ENCODE measurements at places on chromosomes 3 and 15.

DNA sequence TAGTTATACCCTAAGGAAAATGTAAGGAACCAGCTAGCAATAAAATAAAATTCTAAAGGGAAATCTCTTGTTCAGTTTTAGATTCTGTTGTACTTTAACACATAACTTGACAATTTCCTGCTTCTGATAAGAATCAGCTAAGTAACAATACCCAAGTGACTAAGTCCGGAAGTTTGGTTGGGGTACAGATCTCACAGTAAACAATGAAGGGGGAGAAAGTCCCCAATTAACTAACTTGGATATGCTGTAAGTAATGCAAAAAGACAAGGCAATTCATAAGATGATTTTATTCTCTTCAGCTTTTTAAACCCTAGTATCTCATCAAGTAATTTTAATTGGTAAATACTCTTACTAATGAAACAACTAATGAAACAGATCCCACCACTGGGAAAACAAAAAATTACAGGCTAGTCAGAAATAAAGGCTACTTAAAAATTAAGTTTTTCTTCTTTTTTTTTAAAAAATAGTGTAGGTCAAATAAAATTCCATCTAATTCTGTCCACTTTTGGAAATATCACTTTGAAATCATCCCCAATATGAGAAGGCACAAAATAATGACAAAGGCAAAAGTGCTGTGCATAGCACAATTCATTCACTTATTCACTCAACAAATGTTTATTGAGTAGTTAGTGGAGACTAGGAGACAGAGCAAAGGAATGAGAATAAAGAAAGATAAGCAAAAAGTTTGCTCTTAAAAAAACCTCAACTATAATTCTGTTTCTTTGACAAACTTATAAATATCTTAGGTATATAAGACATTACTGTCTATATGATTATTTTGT lies 37.8 kb upstream of the IL20RB start:
- DNase-seq, result no peak

- no peak for DNase-seq
Observed at GRCh38 chr3:109136523-109136922, at the start of gene C3orf85. TSS of gene C3orf85 (plus strand) at chr3:109136719. CDS start at chr3:109136848, 129 bp downstream.

DNA sequence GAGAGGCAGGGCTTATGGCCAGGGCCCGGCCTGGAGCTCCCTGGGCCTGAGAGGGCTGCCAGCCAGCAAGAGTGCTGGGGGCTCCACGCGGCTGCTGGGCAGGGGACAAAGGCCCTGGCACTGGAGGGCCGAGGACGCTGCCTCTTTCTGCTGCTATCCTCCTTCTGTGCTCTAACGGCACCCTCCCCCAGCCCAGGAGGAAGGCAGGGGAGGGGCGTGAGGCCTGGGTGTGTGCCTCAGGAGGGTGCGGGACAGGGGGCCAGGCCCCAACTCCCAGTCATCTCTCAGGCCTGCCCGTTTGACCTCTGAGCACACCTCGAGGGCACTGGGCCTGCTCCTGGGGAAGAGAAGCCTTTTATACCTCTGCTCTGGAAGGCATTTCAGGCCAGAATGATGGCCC lies 115.5 kb downstream of the ADCY5 start:
- DNase-seq, result no peak

GRCh38 chr3:143507735-143508580 lies 340.3 kb downstream of the SLC9A9 start:
- no peak for DNase-seq

DNA sequence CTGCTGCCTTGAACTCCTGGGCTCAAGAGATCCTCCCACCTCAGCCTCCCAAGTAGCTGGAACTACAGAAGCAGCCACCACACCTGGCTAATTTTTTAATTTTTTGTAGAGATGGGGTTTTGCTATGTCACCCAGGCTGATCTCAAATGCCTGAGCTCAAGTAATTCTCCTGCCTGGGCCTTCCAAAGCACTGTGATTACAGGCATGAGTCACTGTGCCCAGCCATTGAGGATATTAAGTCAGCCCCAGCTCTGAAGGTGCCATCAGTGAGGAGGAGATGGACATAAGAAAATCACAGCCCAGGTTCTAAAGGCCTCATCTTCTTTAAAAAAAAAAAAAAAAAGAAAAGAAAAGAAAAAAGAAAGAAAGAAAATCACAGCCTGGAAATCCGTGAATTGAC lies 26.6 kb upstream of the PSTPIP1 start:
- DNase-seq, result no peak

DNA sequence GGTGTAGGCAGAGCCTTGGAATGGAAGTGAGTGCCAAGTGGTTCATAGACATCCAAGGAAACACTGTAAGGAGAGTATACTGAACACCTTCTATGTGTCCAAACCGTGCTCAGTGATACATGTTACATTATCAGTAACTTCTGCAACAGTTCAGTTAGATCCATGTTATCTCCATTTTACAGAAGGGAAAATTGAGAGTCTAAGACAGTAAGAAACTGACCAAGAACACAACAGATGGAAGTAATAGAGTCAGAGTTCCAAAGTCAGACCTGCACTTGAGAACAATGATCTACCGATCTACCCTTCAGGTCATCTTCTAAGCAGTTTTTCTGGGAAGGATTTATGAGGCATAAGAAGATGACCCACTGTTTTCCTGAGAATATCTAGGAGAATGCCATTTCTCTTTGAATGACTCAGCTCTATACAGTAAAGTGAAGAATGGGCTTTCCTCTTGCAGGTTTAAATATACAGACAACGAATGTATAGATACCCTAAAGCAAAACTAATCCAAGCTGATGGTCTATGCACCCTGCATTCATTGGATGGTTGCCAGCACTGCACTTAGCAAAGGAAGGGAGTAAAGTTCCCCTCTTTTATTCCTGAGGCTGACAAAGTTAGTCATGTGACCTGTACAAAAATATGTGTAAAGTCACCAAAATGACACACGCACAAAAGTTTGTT lies 604.1 kb upstream of the MDFIC2 start:
- no peak for DNase-seq

DNA sequence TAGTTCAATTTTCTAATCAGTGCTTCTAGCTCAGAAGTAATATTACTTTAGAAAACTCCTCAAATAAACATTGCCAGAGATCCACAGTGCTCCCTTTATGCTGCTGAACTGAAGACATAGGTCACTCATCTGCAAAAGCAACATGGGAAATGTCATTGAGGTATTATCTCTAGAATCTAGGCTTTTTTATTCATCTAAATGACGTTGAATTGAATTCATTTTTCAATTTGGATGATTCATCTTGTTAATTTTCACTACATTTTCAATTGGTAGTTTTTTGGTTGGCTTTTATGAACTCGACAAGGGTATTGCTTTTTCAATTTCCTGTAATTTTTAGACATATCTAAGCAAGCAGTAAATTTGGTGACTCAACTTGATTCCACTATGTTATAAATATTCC lies 275.4 kb downstream of the NFKBIZ start:
- DNase-seq, result no peak

DNA sequence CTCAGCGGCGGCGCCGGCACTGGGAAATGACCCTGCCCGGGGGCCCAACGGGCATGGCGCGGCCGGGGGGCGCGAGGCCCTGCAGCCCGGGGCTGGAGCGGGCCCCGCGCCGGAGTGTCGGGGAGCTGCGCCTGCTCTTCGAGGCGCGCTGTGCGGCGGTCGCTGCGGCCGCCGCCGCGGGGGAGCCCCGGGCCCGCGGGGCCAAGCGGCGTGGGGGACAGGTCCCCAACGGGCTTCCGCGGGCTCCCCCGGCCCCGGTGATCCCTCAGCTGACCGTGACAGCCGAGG lies 172 bp downstream of the ITPKA start:
- no peak for DNase-seq

GRCh38 chr3:124636101-124636862 lies 94.0 kb upstream of the UMPS start:
- no peak for DNase-seq

DNA sequence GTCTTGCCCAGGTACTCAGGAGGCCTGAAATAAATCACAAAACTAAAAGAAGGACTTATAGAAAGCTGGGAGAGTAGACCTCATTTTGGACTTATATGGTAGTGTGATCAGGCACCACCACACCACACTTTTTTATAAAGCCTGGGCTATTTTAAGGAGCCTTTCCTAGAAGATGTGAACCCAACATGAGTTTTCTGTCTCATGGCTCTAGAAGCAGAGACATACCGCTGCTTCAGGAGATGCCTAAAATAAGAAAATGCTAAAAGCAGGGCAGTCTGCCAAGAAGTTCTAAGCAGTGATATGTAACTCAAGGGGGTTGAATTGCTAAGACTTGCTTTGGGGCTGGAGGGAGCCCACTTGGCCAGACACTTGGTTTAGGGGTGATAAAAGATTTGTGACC lies 49.6 kb downstream of the SUMF1 start:
- DNase-seq, result no peak

DNA sequence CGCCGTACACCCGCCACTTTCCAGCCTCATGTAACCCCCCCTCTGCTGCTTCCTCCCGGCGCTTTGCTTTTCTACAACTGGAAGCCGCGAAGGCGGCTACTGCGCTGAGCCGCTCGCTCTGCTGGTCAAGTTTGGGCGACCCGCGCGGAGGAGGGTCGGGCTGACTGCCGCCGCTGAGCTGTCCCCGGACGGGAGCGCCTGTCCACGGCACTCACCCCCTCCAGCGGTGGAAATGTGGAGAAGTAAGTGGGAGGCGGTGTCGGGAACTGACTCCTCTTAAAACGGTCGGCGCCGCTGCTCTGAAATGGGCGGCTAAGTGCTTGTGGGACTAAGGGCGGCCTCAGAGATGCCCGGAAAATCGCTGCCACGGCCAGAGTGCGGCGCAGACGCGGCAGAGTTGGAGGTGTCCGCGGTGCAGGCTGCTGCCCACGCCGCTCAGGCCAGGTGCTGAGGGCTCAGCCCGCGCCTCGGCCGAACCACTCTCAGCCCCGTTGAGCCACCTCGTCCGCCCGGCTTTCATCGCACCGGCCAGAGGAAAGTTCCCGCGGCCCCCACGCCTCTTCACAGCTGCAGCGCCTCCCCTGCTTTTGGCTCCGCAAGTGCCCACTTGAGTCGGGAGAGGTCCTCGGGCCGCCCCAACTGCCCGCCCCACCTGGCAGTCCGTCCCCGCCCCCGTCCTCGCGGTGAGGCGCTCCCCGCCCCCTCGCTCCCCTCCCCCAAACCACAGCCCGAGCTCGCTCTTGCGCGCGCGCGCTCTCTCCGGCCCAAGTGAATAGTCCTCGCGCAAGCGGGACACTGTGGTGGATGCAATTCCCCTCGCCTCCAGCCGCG lies at the start of gene EPHA6:
Gene EPHA6, plus strand, starts transcription at position 775 of the 831 bp plus-strand sequence.
- no peak for DNase-seq

DNA sequence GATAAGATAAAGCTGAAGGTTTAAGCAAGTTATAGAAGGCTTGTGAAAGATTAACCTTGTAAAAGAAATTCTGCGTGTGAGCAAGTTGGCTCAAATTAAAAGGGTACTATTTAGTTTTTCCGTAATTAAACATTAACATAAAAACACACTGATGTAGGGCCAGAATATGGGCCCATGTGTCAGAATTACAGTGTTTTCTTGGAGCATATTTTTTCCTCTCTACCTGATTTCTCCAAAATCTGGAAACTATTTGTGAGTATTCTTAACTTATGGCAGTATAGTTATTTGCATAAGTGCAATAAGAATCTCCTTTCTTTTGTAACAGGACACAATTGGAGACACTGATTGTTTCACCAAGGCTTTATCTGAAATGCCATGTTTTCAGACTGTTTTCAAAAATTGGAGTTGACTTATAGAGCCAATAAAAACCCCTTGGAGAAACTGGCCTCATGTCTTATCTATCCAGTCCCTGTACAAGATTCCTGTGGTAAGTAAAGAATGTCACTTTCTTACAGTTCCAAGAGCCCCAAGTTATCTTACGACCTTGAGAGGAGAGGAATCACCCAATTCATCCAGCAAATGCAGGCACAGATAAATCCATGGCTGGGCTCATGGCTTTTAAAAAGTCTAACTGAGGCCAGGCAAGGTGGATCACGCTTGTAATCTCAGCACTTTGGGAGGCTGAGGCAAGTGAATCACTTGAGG lies 47.8 kb upstream of the P2RY1 start:
- no peak for DNase-seq

DNA sequence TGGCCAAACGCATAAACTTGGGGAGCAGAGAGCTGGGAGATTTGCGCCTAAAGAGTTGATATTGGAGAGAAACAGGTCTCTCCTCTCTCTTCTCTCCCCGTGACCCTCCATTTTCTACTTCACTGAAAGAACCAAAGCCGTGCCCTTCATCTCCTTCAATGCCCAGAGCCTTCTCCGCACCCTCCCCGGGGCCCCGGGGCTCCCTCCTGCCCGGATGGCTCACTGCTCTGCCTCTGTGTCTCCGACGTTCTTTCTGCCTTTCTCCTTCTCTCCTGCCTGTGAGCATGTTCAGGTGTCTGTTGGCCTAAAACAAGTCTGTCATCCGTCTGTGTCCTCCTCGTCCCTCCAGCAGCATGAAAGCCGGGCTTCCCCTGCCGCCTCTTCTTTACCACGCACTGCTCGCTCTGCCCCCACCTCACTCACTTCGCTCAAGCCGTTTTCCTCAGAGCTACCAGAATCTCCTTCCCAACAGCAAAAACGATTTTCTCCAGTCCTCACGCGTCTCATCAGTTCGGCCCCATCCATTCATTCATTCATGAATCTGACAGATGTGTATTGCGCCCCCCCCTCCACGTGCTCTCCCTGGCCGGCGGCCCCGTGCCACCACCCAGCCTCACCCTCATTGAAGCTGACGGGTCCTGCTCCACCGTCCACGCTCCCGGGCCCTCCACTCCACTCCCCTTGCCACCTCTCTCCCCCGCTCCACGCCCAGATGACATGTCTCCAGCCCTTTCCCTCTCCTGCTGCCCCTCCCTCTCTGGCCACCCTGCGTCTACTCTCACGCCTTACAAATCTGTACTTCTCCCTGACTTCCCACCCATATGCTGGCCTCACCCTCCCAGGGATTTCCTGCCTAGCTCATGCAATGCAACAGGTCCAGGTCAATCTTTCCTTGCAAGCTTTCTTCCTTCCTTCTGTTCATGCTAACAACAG lies 10.2 kb downstream of the MUC4 start:
- no peak for DNase-seq

DNA sequence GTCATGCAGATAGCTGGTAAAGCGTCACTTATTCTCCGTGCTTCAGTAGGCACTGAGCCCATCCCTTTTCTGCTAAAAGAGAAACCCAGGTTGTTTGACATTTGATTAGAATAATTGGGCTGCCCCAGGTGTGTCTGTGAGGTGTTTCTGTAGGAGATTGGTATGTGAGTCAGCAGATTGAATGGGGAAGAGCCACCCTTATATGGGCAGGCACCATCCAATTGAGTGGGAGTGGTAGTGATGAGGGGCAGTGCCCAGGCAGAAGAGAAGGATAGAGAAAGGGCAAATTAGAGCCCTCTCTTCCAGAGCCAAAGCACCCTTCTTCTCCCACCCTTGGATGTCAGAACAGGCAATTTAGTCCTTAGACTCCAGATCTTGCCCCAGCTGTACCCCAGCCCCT lies 384.3 kb upstream of the GBE1 start:
- no peak for DNase-seq

GRCh38 chr3:173983343-173983742 lies 585.8 kb downstream of the NLGN1 start:
- DNase-seq, result no peak

Measured in stimulated activated CD8-positive, alpha-beta memory T cell treated with anti-CD3 and anti-CD28 coated beads, Interleukin-4, amount 100 ng/mL, for 1 hour (primary cell).